Lung (tissue), 17 donors: ENCODE measurements at places on chromosomes 16 and 17. TPM values are rescaled to one million over a fixed set of nuclear protein-coding genes. Genes with fewer than 3 reads are reported as not detected.

DNA sequence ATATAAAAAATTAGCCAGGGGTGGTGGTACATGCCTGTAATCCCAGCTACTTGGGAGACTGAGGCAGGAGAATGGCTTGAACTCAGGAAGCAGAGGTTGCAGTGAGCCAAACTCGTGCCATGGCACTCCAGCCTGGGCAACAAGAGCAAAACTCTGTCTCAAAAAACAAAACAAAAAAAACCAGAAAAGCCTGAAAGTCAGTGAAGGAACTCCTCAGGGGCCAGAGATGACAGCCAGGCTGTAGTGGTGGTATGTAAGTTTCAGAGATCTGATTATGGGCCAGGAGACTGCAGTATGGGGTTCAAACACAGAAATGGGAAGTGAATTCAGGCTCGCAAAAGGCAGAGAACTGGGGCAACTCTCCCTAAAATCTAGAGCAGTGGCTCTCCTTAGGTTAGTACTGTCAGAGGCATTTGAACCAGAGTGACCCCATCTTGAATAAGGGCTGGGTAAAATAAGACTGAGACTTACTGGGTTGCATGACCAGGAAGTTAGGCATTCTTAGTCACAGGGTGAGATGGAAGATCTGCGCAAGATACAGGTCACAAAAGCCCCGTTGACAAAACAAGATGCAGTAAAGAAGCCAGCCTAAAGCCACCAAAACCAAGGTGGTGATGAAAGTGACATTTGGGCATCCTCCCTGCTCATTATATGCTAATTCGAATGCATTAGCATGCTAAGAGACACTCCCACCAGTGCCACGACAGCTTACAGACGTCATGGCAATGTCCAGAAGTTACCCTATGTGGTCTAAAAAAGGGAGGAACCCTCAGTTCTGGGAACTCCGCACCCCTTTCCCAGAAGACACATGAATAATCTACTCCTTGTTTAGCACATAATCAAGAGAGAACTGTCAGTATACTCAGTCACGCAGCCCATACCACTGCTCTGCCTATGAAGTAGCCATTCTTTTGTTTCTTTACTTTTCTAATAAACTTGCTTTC is 120.2 kb upstream of the XYLT1 start:
- no peaks in the 10 kb centered on the region for H3K27me3 ChIP-seq
- no peaks in the 10 kb centered on the region for H3K4me1 ChIP-seq
- no peak overlapping the region for H3K27ac ChIP-seq
- H3K36me3 ChIP-seq = no peaks in the 10 kb centered on the region
- H3K4me3 ChIP-seq = no peak overlapping the region

Gene ACAP1
- total RNA-seq = 27.0 TPM

GRCh38 chr17:35586569-35587073 is 501 bp upstream of the AP2B1 start:
- H3K4me3 ChIP-seq = peak overlapping the region; percentile 98
- H3K27ac ChIP-seq = peak overlapping the region; percentile 95

DNA sequence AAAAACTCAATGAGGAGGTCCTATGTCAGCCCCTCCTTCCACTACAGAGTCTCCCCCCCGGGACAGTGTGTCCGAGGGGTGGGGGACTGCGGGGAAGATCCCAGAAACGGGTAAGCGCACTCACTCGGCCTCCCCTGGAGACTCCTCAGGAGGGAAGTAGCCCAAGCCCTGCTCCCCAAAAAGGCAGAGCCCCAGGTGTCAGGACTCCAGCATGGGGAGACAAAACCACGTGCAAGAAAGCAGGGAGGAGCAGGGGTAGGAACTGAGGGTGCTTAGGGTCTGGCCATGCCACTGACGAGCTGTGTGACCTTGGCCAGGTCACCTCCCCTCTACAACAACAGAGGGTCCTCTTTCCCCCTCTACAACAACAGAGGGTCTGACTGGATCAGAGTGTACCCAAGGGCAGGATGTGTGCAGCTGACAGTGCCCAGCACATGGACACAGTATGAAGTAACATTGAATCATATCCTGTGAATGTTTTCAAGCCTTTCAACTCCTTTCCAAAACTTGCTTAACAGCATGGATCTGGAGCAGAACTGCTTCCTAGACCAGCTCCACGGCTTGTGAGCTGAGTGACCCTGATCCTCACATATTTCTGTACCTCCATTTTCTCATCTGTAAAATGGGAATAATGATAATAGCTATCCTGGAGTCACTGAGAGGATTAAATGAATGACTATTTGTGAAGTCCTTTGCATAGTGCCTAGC is 2.1 kb upstream of the NAGS start:
- no peak for DNase-seq
- no peaks in the 10 kb centered on the region for H3K36me3 ChIP-seq
- no peaks in the 10 kb centered on the region for H3K27me3 ChIP-seq
- peaks cover 11% of the 10 kb centered on the region for H3K4me1 ChIP-seq
- H3K27ac ChIP-seq = no peak overlapping the region
- H3K4me3 ChIP-seq = no peak overlapping the region

Gene PRDM7
- not detected for total RNA-seq

DNA sequence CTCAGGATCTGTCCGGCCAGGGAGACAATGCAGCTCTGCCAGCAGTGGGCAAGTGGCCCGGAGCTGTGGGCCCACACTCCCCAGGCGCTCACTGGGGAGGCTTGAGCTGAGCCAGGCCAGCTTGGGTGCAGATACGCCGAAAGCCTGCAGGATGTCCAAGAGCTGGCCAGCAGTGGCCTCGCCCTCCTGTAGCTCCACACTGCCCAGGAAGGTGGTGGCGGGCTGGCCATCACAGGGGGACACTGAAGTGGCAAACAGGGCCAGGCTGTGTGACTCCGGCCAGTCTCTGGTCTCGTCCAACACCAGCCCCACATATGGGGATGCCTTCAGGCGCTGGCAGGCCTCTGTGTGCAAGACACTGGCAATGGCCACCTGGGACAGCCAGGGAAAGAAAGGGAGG is 9.6 kb downstream of the C17orf113 start:
- peaks cover 4% of the 10 kb centered on the region for H3K4me1 ChIP-seq
- no peak for DNase-seq
- H3K4me3 ChIP-seq = no peak overlapping the region
- H3K27me3 ChIP-seq = no peaks in the 10 kb centered on the region
- H3K27ac ChIP-seq = no peak overlapping the region

Gene CPSF4L
- total RNA-seq = not detected

DNA sequence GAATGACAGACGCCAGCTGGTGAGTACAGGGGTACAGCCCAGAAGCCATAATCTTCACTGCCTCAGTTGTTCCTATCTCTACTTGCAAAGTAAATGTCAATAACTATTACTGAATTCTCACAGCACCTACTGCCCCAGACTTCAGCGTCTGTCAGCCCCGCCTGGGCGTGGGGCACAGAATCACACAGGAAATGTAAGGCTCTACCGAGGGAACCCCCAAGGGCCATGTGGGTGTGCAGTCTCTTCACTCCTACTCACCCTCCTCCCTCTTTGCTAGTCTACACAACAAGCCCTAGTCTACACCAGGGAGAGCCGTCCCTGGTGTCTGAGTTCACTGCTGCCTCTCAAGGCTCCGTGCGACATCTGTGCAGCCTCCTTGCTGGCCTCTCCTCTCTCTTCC is 4.5 kb downstream of the NPTX1 start:
- H3K27me3 ChIP-seq = no peaks in the 10 kb centered on the region
- H3K27ac ChIP-seq = no peak overlapping the region
- no peak overlapping the region for H3K4me3 ChIP-seq
- DNase-seq = no peak
- H3K4me1 ChIP-seq = no peaks in the 10 kb centered on the region
- no peaks in the 10 kb centered on the region for H3K36me3 ChIP-seq

DNA sequence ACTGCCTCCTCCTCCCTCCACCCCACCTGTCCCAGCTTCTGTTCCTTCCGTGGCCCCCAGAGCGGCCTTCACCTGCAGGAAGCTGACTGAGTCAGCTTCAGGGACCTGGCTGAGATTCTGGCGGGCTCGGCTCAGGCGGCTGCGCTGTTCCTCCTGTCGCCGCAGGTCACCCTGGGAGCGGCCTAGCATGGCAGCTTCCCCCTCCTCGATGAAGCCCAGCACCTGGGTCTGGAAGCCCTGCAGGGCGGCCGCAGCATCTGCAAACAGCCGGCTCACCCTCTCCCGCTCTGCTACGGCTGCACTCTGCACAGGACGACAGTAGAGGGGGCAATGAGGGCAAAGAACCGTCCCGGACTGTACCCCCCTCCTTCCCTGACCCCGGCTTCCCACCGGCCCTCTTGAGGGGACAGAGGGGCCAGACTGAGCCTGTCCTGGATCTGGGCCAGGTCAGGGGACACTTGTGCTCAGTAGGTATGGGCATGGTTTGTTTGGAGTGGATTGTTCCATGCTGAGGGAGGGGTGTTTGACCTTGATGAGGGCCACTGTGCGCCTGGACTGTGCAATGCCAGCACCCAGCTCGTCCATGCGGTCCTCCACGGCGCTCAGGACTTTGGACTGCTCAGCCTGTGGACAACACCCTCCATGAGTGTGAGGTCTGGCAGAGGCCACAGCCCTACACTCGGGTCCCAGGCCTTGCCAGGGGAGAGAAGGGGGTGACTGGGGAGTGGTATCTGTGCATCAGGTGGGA is 2.0 kb downstream of the TRIM47 start:
- DNase-seq = no peak
- H3K4me1 ChIP-seq = peaks cover 32% of the 10 kb centered on the region
- no peaks in the 10 kb centered on the region for H3K36me3 ChIP-seq
- H3K27me3 ChIP-seq = no peaks in the 10 kb centered on the region

DNA sequence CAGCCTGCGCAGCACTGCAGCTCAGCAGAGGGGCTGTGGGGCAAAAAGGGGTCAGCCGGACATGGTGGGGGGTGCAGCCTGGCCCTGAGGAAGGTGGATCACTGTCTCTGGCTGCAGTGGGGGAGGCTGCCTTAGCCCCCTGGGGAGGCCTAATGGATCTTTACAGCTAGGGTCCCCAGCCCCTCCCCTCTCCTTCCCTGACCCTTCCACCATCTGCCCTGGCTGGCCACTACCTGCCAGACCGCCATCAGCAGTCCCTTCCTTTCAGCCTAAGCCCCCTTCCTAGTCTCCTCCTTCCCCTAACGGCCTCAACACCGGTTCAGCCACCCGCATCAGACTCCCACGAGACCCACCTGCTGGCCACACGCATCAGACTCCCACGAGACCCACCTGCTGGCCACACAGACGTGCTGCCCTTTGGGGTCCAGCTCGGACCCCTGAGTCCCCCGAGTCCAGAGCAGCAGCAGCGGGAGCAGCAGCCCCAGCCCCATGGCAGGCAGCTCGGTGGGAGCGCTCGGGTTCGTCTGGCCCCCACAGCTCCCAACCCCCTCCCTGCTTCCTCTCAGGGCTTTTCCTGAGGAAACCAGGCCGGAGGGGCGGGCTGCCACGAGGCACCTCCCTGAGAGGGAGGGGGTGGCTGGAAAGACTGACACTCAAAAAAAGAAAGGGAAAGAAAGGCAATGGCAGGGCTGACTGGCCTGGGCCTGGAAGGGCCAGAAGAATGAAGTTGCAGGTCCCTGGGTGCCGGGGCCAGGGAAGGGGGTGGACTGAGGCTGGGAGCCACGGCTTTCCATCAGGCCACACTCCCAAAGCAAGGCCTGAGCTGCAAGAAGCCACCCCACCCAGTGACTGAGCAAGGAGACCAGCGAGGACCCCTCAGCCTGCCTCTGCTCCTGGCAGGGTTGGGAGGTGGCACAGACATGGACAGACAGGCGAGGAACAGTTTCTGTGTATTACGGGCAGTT is at the start of gene SCARF1:
SCARF1 (minus strand) TSS at position 526 of the 965 bp plus-strand sequence; CDS start at position 491, 35 bp downstream.
- no peaks in the 10 kb centered on the region for H3K27me3 ChIP-seq
- peak; percentile 59 for DNase-seq
- peaks cover 40% of the 10 kb centered on the region for H3K4me1 ChIP-seq
- peak within 1 kb of the TSS; percentile 37 for H3K4me3 ChIP-seq
- H3K36me3 ChIP-seq = peaks cover 3% of the 10 kb centered on the region

DNA sequence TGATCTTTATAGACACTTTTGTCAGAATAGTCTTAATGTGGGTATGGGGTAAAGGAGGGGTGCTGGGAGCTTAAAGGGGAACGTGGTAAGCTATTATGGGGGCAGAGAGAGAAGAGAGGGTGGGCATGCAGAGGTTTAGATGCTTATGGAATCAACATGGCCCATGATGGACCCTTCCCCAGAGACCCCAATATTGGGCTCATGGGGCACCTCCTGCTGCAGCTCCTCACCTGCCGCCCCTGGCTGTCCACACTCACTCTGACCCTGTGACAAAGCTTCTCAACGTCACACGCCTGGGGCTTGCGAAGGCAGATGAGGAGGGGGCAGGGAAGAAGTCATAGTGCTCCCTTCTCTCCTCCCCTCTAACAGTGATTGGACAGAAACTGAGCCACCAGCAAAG is 95.3 kb downstream of the SHISA6 start:
- no peak overlapping the region for H3K4me3 ChIP-seq
- no peaks in the 10 kb centered on the region for H3K36me3 ChIP-seq
- H3K27ac ChIP-seq = no peak overlapping the region
- H3K4me1 ChIP-seq = no peaks in the 10 kb centered on the region

Gene HAP1
- total RNA-seq = 0.21 TPM

DNA sequence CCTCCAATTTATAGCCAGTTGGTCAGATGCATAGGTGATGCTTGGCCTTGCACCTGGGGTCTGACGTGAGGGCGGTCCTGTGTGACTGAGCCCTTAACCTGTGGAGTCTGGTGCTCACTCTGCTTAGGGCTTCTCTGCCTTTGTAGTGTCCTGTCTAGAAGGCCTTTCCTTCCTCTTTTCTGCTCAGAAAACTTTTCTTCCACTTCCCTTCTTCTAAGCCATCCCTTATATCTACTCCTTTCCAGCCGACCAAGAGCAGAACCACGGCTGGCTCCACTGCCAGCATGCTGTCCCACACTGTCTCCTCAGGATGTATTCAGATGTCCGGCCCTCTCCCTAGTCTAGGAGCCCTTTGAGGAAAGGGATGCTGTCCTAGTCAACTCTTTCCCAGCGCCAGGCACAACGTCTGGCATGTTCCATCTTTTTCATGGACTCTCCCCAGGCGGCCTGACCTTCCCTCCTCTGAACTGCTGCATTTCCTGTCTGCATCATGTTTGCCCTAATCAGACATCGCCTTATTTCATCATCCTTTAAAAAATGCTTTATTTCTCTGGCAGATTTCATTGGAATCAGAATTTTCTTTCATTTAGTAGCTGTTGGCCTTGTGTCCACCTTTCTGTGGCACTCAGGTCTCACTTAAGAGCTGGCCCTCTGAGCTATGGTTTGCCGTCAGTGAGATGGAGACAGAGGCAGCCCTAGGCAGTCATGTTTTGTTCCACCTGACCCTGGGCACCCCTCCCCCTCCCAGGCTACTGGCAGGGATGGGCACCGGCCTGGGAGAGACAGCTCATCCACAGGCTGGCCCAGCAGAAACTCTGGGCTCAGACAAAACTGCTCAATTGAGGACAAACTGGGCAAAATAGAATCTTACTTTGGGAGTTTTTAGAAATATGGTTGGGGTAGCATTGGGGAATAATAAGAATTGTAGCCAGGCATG is 15.5 kb upstream of the BRCA1 start:
- DNase-seq = no peak
- H3K4me3 ChIP-seq = no peak overlapping the region
- H3K27me3 ChIP-seq = no peaks in the 10 kb centered on the region
- no peaks in the 10 kb centered on the region for H3K4me1 ChIP-seq
- no peaks in the 10 kb centered on the region for H3K36me3 ChIP-seq

Gene GNG13
- total RNA-seq = not detected

GRCh38 chr16:10813099-10813455 is 5.5 kb downstream of the TVP23A start:
- no peaks in the 10 kb centered on the region for H3K36me3 ChIP-seq
- H3K4me3 ChIP-seq = no peak overlapping the region
- no peaks in the 10 kb centered on the region for H3K4me1 ChIP-seq
- no peak overlapping the region for H3K27ac ChIP-seq
- no peak for DNase-seq

Gene CDH5
- total RNA-seq = 196 TPM

GRCh38 chr16:81263470-81264220 is 25.2 kb downstream of the BCO1 start:
- no peaks in the 10 kb centered on the region for H3K27me3 ChIP-seq
- peak; percentile 90 for DNase-seq
- no peak overlapping the region for H3K4me3 ChIP-seq

Gene STH
- total RNA-seq = not detected
